NCI-H2107 (cell line): ENCODE measurements at places on chromosomes 3 and 15.
A peak's percentile ranks its signal among the peaks of the same experiment; 100 is the strongest.

- DNase-seq = no peak
Observed at GRCh38 chr3:15360788-15361493, 28.6 kb upstream of the SH3BP5 start.

DNA sequence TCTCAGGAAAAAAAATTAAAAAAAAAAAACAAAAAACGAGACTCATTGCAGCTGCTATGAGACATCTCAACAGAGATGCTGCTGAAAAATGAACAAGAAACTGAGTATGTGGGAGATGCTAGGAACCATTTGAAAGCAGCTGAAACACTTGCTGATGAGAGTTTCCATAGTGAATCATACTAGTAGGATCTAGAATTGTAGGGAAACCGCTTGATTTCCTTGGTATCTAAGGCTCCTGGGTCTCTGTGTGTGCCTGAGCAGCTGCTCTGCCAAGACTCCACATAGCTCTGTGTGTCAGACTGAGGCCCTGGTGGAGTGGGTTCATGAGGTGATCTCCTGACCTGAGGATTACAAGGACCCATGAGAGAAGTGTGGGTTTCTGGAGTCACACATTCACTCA, 313.4 kb upstream of the NECTIN3 start:
- no peak for DNase-seq

GRCh38 chr3:114076711-114077110, 20.2 kb downstream of the QTRT2 start:
- DNase-seq = no peak

DNA sequence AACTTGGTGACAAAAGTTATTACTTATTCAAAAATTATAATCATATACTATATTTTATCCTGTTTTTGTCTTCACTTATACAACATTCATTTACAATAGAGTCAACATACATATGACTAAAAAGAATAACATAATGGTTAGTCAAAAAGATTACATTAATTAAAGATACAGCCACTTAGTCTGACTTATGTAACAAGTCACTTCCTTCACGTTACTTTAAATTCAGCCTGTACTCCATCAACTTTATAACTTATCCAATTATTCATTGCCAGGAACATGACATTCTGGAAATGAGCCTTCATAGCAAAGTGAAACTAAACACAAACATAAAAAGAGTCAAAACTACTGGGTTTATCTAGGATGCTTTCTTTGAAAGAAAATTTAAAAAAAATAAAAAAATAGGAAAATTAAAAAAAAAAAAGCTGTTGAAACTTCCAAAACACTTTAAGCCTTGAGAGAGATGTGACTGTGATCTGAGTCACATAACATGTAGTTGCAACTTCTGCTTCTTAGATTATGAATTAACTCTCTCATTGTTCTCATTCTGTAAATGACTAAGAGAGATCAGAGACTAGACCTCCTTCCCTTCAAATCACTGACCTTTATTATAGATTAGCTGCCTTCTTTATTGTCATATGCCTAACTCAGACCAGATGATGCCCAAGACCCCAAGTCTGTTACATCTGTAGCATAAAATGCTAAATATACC, 107.8 kb downstream of the MYRIP start:
- no peak for DNase-seq

- DNase-seq = no peak
Observed at GRCh38 chr3:144028798-144029411, 57.3 kb downstream of the DIPK2A start.

- peak; percentile 11 for DNase-seq
Observed at GRCh38 chr3:16600780-16601536, 4.3 kb downstream of the DAZL start.

DNA sequence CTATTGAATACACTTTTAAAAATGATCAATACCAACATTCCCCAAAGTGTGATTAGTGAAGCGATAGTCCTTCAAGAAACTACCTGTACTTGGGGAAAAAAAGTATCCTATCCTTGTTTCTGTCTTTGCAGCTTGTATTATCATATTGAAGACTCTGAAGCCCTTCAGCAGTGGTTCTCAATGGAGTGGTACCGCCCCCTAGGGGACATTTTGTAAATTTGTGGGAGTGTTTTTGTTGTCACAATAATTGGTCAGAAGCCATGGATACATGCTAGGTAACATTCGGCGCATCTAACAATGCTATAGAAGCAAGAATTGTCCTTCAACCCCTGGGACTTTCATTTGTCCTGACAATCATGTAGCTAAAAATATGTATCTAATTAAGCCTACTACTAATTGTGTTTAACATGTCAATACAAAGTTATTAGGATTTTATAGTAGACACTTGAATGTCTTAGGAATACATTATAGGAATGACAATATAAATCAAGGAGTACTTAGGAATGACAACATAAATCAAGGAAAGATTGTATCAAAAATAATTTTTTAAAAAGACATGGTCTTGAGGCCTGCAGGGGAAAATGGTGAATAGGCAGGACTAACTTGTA, 53.7 kb downstream of the NMD3 start:
- peak; percentile 66 for DNase-seq
